ENCODE measurements at places on chromosomes 4 and X. TPM values are rescaled to one million over a fixed set of nuclear protein-coding genes. Genes with fewer than 3 reads are reported as not detected.

GRCh38 chr4:82553020-82553419, 8.8 kb downstream of the TMEM150C start:
- DNase-seq, result no peak

DNA sequence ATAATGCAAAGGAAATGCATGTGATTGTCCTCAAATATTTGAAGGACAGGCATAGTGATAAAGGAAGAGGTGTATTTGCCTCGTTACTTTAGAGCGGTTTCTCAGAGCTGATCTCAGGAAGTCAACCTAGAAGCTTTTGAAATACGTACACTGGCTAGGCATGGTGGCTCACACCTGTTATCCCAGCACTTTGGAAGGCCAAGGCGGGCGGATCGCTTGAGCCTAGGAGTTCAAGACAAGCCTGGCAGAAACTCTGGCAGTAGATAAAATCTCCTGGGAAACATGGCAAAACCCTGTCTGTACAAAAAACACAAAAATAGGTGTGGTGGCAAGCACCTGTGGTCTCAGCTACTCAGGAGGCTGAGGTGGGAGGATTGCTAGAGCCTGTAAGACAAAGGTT, 24.9 kb downstream of the SMARCAD1 start:
- DNase-seq, result no peak

GRCh38 chrX:18368402-18368801, 13.9 kb upstream of the SCML2 start:
- DNase-seq, result no peak

The ALB gene
- total RNA-seq, result 0.70 TPM

The TMEM35A gene
- 9.1 TPM for total RNA-seq

The COL25A1 gene
- 39.3 TPM for total RNA-seq

The SLC9B2 gene
- 21.6 TPM for total RNA-seq

The SPP1 gene
- total RNA-seq, result 14.2 TPM

The TEX13D gene
- total RNA-seq, result 1.9 TPM

All from neural crest cell (in vitro differentiated cells).